T-helper 9 cell (primary cell): ENCODE measurements at places on chromosomes 3 and 15.
A peak's percentile ranks its signal among the peaks of the same experiment; 100 is the strongest.

DNA sequence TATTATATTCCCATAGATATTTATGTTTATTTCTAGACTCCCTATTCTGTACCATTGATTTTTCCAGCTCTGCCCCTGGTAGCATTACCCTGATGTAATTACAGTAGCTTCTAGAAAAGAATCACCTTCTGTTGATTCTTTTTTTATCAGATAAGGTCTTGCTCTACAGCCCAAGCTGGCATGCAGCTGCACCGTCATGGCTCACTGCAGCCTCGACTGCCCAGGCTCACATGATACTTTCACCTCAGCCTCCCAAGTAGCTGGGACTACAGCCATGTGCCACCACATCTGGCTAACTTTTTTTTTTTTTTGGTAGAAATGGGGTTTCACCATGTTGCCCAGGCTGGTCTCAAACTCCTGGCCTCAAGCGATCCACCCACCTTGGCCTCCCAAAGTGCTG is 41.8 kb downstream of the SLC24A1 start:
- DNase-seq = no peak

DNA sequence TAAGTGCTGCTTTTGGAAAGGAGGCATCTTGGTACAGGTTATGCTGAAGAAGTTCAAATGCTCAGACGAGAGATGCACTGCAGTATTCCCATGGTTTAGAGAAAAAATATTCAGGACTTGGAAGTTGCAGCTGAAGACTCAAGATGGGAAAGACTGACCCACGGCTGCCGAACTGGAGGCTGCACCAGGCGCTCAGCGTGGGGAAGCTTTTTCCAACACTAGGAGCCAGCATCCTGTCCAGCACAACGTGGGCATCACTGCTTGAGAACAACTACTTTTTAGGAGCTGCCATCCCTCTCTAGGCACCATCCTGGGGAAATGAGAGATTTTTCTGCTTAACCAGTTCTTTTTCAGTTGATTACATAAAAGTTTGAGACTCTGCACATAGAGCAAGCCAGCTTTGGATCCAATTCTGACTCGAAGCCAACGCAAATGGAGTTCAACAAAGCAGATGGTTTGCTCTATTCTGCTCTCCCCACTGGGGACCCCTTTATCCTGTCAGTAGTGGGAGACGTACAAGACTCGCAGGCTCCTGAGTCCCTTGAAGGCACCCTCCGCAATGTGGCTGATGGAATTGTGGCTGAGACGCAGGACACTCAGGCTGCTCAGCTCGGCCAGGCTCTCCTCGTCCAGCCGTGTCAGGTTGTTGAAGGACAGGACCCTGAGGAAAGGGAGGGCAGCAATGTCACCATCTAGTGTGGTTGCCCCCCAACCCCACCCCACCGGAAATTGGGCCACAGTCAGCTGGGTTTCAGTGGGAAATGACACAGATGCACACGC is 93.8 kb downstream of the LRIG1 start:
- DNase-seq = no peak

DNA sequence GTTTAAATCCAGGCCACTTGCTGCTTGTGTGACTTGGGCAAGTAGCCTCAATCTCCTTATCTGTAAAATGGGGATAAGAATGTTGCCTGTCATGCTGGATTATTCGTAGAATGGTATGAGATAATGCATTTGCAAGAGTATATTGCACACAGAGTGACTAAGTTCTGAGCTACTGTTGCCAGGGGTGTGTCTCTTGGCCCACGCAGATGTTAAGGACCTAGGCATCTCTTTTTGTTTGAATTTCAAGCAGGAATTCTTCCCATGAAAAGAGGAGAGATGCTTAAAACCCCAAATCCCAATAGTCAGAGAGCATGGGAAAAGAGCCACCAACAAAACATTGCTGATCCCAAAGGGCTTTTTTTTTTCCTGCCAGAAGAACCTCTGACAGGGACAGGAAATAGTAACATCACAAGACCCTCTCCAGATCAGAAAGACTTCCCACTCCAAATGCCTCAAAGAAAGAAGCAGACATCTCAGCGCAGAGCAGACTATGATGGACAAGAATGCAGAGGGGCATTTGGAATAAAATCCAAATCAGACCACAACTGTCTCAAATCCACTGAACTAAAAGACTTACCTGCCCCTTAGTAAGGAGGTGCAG is 90.5 kb downstream of the MRPL46 start:
- no peak for DNase-seq

- DNase-seq = no peak
These were observed 162.5 kb downstream of the CADPS start for GRCh38 chr3:62712746-62713145.

DNA sequence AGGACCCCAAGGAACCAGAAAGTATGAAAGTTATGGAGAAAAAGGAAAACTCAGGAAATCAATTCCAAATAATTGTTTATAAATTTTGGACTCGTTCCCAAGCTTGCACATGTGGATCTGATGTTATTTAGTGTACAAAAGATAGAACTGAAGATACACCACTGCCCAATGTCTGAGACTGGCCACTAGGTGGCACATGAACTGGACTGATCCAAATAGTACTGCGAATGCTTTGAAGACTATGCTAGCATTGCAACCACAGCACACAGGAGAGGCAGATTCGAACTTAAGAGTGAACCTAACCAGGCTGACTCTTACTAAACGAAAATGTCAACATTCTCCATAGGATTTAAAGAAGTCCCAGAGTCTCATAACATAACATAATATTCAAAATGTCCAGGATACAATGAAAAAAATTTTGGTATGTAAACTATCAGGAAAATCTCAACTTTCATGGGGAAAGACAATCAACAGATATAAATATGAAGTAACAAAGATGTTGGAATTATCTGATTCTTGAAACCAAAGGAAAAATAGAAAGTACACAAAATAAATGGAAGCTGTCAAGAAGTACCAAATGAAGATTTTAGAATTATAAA is 596.7 kb downstream of the FGF12 start:
- no peak for DNase-seq

- DNase-seq = no peak
These were observed 115.6 kb downstream of the ADAMTSL3 start for GRCh38 chr15:83769411-83769999.

DNA sequence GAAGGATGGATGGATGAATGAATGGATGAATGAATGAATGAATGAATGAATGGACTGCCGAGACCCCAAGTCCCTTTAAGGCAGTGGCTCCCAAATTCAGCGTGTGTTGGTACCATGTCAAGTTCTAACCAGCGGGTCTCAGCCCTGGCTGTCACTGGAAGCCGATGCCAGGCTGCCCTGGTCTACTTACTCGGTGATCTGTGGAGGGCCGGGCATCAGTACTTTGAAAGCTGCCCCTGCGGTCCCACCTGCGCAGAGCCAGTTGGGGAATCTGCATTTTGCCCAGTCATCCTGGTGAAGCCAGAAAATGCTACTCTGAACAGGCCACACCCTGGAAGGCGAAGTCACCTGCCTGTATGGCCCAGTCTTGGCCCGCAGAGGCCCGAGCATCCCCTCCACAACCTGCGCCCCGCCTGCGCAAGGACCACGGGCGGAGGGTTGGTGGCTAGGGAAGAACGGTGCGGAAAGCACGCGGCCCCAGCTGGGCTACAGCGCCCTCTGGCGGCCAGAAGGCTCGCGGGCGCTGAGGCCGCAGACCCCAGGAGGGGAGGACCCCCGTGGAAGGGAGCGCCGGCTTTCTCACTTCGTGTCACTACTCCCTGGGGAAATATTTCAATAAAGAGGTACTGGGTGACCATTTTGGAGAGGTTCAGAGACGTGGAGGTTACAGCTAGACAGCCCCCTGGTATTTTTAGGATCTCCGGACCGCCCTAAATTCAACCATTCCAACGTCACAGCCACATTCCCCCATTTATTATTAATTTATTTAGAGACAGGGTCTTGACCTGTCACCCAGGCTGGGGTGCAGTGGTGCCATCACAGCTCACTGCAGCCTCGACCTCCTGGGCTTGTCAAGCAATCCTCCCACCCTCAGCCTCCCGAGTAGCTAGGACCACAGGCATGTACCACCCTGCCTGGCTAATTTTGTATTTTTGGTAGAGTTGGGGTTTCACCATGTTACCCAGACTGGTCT is 34.9 kb downstream of the PRKCD start:
- DNase-seq = peak; percentile 53

- DNase-seq = peak; percentile 10
These were observed 27.5 kb upstream of the MASP1 start for GRCh38 chr3:187318819-187319616.

DNA sequence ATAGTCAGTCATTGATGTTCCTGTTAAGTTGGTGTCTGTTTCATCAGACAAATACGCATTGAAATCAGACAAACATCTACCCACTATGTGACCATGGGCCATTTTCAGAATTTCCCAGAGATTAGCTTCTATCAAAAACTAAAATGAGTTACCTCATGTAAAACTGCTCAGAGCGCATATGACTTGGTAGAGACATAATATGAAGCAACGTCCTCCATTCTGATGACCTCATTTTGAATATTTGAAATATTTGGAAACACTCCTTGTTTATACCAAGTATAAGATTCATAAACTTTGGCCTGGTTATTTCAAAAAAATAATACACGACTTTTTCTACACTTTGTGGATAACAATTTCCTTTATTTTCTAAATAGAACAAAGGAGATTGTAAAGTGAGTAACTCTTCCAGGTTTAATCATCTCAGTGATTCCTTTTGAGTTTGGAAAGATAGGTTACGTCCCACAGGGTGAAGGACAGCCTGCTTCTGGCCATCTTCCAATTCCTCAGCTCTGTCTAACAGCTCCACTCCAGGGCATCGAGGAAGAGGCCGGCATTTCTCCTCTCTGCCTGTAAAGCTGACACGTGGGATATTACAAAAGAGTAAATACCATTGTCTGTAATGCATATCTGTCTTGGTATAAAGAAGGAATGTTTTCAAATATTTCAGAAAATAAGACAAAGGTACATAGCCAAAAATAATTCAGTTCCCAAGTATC is 122.6 kb downstream of the CADM2 start:
- no peak for DNase-seq

DNA sequence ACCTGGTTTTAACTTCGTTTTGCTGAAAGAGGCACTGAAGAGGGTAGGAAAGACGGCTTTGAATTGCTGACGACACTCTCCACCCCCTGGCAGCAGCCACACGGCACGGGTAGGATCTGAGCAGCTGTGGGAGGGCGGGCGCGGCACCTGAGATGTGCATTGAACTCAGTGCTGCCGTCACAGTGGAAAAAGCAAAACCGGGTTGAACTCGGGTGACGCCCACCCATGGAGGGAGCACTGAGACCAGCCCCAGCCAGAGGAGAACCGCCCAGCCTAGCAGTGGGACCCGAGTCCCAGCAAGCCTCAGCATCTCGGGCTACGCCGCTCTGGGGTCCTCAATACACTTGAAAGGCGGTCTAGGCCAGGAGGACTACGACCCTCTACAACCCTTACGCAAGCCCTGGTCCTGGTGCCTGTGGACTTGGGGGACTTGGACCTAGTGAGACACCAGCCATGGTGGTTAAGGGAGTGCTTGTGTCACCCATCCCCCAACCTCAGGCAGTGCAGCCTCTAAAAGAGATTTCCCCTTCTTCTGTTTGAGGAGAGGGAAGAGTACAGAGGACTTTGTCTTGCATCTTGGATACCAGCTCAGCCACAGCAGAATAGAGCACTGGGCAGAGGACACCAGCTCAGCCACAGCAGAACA is 50.0 kb upstream of the RPL35A start:
- no peak for DNase-seq

DNA sequence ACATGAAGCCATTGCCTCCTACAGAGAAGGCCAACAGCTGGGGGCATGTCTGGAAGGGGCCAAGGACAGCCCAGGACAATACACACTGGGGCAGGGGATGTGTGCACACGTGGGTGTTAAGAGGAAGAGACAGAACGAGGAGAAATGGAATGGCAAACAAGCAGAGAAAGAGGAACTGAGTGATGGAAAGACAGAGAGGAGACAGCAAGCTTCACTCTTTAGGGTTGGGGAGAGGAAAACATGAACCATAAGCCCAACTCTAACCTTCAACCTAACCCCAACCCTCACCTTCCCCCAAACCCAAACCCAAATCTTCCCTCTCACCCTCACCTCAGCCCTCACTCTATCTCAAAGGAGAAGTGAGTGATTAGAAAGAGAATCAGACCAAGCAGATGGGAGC is 11.9 kb upstream of the PARL start:
- no peak for DNase-seq
